Psoas muscle (tissue), 8 donors: ENCODE measurements at places on chromosomes 7 and 10. TPM values are rescaled to one million over a fixed set of nuclear protein-coding genes. Genes with fewer than 3 reads are reported as not detected.

PLCE1 gene
- total RNA-seq, result 11.5 TPM

GRCh38 chr7:36203071-36203790, 50.2 kb downstream of the EEPD1 start:
- H3K36me3 ChIP-seq, result no peaks in the 10 kb centered on the region
- peaks cover 88% of the 10 kb centered on the region for H3K4me1 ChIP-seq
- no peak for DNase-seq
- H3K4me3 ChIP-seq, result no peak overlapping the region

GRCh38 chr7:157633465-157634185, 296.8 kb downstream of the DNAJB6 start:
- no peak overlapping the region for H3K4me3 ChIP-seq
- H3K27ac ChIP-seq, result no peak overlapping the region
- H3K27me3 ChIP-seq, result no peaks in the 10 kb centered on the region
- no peaks in the 10 kb centered on the region for H3K4me1 ChIP-seq
- DNase-seq, result no peak

AFAP1L2 gene
- total RNA-seq, result 1.6 TPM

DNA sequence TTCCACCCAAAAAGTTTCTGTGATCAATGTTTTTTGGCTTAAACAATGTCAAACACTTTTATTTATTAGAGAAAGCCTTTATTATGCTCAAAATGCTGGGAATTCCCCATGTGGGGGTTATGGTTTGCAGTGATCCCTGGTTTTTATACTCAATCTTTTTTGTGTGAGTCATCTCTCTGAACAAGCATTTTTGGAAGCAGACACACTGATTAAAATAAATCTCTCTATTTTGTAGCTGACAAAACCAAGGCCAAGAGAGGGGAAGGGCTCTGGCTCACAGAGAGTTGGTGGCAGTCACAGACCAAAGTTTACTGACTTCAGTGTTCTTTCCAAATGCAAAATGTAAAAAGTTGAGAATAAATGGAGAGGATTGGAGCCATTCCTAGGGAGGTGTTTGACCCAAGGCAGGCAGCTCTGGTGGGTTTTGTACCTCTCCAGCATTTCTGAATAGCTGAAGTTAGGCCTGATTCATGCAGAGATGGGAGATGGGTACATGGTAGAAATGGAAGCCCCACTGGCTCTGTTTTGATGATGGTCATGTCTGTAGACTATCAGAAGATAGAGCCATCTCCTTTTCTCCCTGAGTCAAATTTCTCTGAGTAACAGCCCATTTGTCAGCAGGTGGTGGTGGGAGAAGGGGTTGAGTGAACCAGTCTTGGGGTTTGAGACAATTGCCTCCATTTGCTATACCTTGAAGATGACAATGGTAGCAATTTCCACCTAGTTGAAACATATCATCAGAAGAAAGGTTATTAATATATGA, 45.4 kb upstream of the NAMPT start:
- no peaks in the 10 kb centered on the region for H3K36me3 ChIP-seq
- no peaks in the 10 kb centered on the region for H3K4me1 ChIP-seq
- H3K27me3 ChIP-seq, result no peaks in the 10 kb centered on the region
- no peak for DNase-seq

DNA sequence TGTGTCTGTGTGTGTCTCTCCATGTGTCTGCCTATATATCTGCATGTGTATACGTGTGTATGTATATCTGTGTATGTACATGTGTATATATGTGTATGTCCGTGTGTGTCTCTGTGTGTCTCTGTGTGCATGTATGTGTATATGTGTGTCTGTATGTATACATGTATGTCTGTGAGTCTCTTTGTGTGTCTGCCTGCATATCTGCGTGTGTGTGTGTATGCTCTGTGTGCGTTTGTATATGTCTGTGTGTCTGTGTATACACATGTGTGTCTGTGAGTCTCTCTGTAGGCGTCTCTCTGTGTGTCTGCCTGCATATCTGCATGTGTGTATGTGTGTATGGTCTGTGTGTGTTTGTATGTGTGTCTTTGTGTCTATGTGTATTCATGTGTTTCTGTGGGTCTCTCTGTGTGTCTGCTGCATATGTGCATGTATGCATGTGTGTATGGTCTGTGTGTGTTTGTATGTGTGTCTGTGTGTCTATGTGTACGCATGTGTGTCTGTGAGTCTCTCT, 23.7 kb upstream of the KLF6 start:
- H3K27me3 ChIP-seq, result no peaks in the 10 kb centered on the region
- no peaks in the 10 kb centered on the region for H3K36me3 ChIP-seq
- H3K4me1 ChIP-seq, result peaks cover 69% of the 10 kb centered on the region
- H3K4me3 ChIP-seq, result peak overlapping the region; percentile 55
- no peak for DNase-seq

GRCh38 chr7:37377231-37377630, 71.4 kb downstream of the ELMO1 start:
- DNase-seq, result no peak
- H3K4me3 ChIP-seq, result no peak overlapping the region
- no peak overlapping the region for H3K27ac ChIP-seq
- no peaks in the 10 kb centered on the region for H3K4me1 ChIP-seq
- no peaks in the 10 kb centered on the region for H3K36me3 ChIP-seq

DNA sequence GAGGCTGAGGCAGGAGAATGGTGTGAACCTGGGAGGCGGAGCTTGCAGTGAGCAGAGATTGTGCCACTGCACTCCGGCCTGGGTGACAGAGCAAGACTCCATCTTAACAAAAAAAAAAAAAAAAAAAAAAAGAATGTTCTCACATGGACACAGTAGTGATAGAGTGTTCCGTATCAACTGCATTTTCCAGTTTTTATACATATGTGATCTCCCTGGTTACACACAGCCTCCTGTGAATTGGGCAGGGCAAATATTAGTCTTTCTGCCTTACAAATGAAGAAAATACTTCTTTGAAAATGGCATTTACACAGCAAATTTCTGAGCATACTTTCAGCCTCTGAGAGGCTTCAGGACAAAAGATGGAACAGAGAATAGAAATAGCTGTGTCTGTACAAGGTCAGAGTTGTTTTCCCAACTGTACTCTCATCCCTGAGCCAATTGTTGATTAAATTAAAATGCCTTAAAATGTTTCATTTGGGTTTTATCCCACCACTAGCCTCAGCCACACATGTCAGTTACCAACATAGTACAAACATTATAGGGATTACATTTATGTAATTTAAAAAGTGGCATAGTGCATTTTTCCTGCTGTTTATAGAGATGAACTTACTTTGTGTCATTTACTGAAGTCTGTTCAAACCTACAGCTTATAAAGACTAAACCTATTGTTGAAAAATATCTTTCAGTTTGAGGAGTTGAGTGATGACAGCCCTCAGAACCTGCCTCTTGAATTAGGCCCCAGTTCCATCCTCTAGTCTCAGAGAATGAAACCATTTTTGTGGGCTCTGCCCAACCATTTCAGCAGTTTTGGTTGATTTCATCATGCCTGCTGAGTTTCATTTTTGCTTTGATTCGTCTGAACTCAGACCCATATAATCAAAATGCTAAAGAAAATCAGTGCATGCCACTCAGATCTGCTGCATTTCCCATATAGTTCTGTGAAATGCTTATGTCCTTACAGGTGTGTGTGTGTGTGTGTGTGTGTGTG, 609.4 kb upstream of the C7orf33 start:
- H3K27ac ChIP-seq, result no peak overlapping the region
- H3K4me1 ChIP-seq, result no peaks in the 10 kb centered on the region
- H3K4me3 ChIP-seq, result no peak overlapping the region
- H3K36me3 ChIP-seq, result no peaks in the 10 kb centered on the region

CPA2 gene
- not detected for total RNA-seq

GRCh38 chr7:44767912-44768627, 19.4 kb downstream of the ZMIZ2 start:
- peaks cover 46% of the 10 kb centered on the region for H3K36me3 ChIP-seq
- H3K4me1 ChIP-seq, result peaks cover 35% of the 10 kb centered on the region
- no peaks in the 10 kb centered on the region for H3K27me3 ChIP-seq
- no peak overlapping the region for H3K4me3 ChIP-seq
- DNase-seq, result peak; percentile 65

CLIP2 gene
- 2.7 TPM for total RNA-seq

- H3K36me3 ChIP-seq, result no peaks in the 10 kb centered on the region
- no peak for DNase-seq
Observed at GRCh38 chr7:81560708-81561107, 209.1 kb downstream of the HGF start.

- H3K27me3 ChIP-seq, result no peaks in the 10 kb centered on the region
- DNase-seq, result no peak
- H3K4me1 ChIP-seq, result no peaks in the 10 kb centered on the region
Observed at GRCh38 chr7:148379677-148380076, 210.9 kb upstream of the C7orf33 start.

DMBT1 gene
- 0.38 TPM for total RNA-seq

DNA sequence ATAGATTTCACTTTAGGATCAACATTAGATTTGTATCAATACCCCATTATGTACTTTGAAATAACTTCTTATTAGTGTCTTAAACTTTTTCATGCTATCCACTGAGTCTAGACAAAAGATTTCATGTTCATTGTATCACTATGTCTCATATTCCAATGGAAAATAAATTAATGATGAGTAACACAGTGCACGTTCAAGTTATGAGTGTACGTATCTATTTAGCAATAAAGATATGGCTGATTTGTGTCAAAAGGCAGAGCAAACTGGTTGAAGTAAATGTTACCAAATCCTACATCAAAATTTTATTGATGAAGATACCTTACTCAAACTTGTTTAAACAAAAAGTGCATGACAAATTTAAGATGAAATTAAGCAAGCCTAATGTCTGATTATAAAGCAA, 102.4 kb downstream of the SEMA3E start:
- H3K4me1 ChIP-seq, result no peaks in the 10 kb centered on the region
- H3K27me3 ChIP-seq, result no peaks in the 10 kb centered on the region
- H3K36me3 ChIP-seq, result no peaks in the 10 kb centered on the region
- H3K27ac ChIP-seq, result no peak overlapping the region

CARD11 gene
- 0.39 TPM for total RNA-seq

GRCh38 chr10:70053218-70053840, 683 bp downstream of the MACROH2A2 start:
- peaks cover 5% of the 10 kb centered on the region for H3K4me1 ChIP-seq
- H3K27ac ChIP-seq, result peak overlapping the region; percentile 54
- H3K36me3 ChIP-seq, result no peaks in the 10 kb centered on the region

MRPS17 gene
- 25.3 TPM for total RNA-seq

DNA sequence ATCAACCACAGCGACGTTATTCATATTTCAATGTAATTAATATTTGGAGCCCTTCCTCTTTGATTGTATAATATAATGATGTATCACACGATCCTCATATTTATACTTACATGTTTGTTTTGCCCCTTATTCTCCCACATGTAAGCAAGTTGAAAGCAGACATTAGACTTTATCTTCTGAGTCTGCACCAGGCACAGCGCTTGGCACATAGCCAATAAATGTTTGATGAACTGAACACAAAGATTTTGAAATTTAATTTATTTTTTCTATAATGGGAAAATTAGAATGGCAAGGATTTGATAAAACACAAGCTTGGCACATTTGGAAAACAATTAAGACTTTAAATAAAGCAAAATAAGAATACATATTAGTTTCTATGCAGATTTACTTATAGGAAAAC, 31.6 kb downstream of the ZFAND4 start:
- no peaks in the 10 kb centered on the region for H3K27me3 ChIP-seq
- DNase-seq, result no peak
- H3K4me1 ChIP-seq, result no peaks in the 10 kb centered on the region
- no peaks in the 10 kb centered on the region for H3K36me3 ChIP-seq

ELN gene
- 36.5 TPM for total RNA-seq

EGR2 gene
- total RNA-seq, result 1.0 TPM

HABP2 gene
- total RNA-seq, result not detected

GRCh38 chr10:69885379-69886013, 83.8 kb downstream of the COL13A1 start:
- no peak for DNase-seq
- H3K4me1 ChIP-seq, result no peaks in the 10 kb centered on the region
- H3K36me3 ChIP-seq, result peaks cover 7% of the 10 kb centered on the region
- H3K4me3 ChIP-seq, result no peak overlapping the region
- H3K27ac ChIP-seq, result no peak overlapping the region
- no peaks in the 10 kb centered on the region for H3K27me3 ChIP-seq

GRCh38 chr7:49768835-49769234, 4.6 kb upstream of the VWC2 start:
- H3K4me1 ChIP-seq, result no peaks in the 10 kb centered on the region
- peaks cover 1% of the 10 kb centered on the region for H3K27me3 ChIP-seq
- no peak overlapping the region for H3K4me3 ChIP-seq
- no peak for DNase-seq
- H3K27ac ChIP-seq, result no peak overlapping the region

GRCh38 chr7:157465891-157466866, 129.4 kb downstream of the DNAJB6 start:
- no peak for DNase-seq
- no peak overlapping the region for H3K4me3 ChIP-seq
- H3K4me1 ChIP-seq, result no peaks in the 10 kb centered on the region
- peaks cover 24% of the 10 kb centered on the region for H3K27me3 ChIP-seq

DNA sequence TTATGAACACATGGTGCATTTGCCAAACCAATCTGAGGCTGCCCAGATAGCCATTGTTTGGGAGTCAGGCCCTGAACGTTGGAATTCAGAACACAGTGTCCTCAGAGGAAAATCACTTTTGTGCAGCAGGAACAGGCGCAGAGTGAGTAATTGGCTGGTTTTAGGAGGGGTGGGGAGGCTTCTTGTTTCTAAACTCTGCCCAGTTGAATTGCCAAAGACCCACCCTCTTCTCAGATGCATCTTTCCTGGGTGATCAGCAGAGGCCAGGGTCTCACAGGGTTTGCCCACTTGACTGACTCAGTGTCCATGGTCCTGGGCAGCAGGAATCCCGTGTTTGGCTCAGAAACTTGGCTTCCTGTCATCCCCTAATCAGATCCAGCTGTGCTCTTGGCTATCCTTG, 24.3 kb downstream of the PRLHR start:
- H3K27me3 ChIP-seq, result no peaks in the 10 kb centered on the region
- no peaks in the 10 kb centered on the region for H3K36me3 ChIP-seq
- no peak overlapping the region for H3K27ac ChIP-seq
- no peaks in the 10 kb centered on the region for H3K4me1 ChIP-seq
- no peak for DNase-seq

GRCh38 chr10:12491491-12491890, 142.1 kb downstream of the CAMK1D start:
- no peak overlapping the region for H3K27ac ChIP-seq
- no peaks in the 10 kb centered on the region for H3K4me1 ChIP-seq
- no peak overlapping the region for H3K4me3 ChIP-seq
- DNase-seq, result no peak
- no peaks in the 10 kb centered on the region for H3K27me3 ChIP-seq

DNA sequence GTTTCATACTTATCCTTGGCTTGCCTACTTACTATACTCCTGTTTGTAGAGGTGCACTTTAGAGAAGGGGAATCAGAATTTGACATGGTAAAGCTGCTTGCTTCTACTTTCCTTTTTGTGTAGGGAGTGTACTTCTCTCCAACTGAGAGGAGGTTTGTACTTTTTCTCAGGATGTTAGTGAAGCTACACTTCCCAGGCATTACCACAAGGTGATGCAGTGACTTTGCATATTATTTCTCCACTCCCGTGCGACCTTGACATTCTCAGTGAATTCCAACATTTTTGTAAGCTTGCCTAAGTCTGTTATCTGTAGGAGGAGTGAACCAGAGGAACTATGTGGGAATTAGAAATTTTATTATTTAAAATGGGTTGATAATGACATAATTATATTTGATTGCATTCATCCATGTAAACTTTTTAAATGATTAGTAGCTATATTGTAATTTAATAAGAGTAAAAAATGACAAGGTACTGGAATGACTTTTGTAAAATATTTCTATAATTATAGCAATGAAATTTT, 5.2 kb downstream of the TAX1BP1 start:
- H3K27ac ChIP-seq, result no peak overlapping the region
- peaks cover 61% of the 10 kb centered on the region for H3K4me1 ChIP-seq
- H3K4me3 ChIP-seq, result peak overlapping the region; percentile 14
- no peak for DNase-seq

SLC29A3 gene
- total RNA-seq, result 1.3 TPM
